ENCODE measurements at places on chromosomes 12 and 14.

DNA sequence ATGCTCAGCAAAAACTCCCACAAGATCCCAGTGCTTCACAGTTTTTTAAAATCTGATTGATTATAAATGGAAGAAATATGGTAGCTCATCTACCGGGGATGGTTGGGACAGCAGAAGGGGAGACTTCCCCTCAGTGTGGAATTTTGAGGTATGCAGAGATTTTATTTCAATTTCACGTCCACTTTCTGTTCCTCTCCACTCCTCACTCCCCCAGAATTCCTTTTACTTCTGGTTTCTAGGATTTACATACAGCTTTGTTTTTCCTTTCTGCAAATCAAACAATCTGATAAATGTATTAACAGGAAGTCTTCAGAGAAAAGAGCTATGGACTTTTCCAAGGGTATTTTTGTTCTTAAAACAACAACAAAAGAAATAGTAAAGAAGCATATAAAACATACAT lies 181.5 kb upstream of the ARHGAP5 start:
- no peak for DNase-seq

DNA sequence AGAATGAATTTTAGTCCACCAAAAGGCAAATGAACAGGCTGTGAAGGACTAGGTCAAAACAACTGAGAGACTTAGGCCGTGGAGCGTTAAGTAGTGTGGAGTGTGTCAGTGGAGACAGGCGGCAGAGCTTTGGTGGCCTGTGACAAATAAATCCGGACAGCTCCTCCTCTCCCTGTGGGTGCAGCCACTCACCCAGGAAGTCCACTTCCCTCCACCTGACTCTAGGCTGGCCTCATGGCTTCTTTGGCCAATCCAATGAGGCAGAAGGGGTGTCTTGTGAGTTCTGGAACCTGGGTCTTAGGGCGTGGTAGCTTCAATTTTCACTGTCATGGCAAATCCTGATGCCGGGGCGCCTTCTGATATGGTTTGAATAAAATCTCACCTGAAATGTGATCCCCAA lies 180.9 kb upstream of the C14orf180 start:
- DNase-seq: no peak

GRCh38 chr14:105184461-105184860 lies 3.3 kb upstream of the NUDT14 start:
- DNase-seq: no peak

GRCh38 chr12:47343684-47344567 lies 264.2 kb upstream of the AMIGO2 start:
- no peak for DNase-seq

GRCh38 chr14:68012871-68013270 lies 193.3 kb downstream of the RAD51B start:
- no peak for DNase-seq
